ENCODE measurements at places on chromosomes 2 and 18.

- no peak for DNase-seq
These were observed 227.1 kb downstream of the ARHGAP15 start for GRCh38 chr2:143356336-143356735.

- no peak for DNase-seq
These were observed 168.3 kb downstream of the OTX1 start for GRCh38 chr2:63218800-63219526.

DNA sequence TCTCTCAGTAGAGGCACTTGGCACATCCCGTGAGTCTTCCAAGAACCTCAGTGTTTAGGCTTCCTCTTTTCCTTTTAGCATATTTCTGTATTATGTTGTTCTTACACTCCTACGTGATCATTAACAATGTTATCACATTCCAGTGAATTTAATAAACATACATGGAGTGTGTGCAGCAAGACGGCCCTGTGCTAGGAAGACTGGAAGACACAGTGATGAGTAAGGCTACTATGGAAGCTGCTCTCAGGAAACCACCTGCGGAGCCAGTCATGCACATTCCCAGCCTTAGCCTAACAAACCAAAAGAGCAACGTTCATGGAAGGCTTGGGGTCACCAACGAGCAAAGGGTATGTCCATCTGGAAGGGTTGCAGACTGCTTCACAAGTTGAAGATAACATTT lies 103.4 kb downstream of the ETAA1 start:
- DNase-seq: peak; percentile 7

DNA sequence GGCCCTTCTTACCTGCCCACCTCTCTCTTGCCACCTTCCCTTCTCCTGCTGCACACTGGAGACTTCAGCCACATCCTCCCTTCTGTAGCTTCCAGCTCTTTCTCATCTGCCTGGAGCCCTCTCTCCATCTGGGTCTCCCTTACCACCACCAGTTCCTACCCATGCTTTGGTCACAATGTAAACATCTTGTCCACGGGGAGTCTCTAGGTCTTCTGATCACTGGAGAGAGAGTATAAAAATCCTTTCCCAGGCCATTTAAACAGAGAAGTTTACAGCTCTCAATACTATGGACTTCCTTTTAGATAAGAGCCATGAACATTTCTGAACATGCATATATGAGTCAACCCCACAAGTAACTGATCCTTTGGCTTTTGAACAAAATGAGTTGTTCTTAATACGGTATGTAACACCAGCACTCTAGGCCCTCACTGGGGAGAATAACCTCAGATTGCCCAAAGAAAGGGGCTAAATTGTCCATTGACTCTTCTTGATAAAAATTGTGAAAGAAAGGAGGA lies 5.8 kb downstream of the ARHGAP25 start:
- DNase-seq: peak; percentile 16

DNA sequence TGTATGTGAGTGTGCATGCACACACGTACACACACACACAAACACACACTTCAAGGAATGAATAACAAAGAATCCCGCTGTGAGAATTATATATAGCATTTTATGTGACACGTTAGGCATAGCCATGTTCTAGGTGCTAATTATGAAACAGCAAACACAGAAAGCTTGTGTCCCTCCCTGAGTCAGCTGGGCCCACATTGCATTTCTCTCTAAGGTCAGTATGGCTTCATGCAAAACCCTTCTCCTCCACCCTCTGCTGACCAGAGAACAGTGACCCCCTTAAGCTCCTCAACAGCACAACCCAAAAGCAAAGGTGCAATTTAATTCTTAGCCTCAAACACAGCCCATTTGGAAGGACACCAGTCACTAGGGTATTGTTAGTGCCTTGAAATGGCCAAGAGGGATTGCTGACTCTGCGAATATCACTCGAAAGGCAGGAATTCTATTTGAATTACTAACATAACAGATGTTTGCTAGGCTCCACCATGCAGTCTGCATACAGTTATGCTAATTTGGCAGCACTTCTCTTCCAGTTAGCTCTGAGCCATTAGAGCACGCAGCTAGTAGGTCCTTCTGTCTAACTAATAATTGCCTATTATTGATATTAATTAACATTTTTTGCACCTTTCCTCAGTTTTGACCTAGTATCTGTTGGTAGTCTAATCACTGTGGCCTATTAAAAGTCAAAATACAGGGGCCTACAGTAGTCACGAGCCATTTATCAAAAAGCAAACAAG lies 149.0 kb downstream of the LNPK start:
- DNase-seq: no peak

DNA sequence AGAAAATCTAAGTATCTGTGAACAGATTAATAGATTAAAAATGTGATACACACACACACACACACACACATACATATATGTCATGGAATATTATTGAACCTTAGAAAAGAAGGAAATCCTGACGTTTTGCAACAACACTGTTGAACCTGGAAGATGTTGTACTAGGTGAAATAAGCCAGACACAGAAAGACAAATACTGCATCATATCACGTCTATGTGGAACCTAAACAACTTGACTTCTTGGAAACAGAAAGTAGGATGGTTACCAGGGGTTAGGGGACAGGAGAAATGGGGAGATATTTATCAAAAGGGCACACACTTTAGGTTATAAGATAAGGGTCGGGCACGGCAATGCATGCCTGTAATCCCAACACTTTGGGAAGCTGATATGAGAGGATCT lies 698.4 kb upstream of the ID2 start:
- no peak for DNase-seq

DNA sequence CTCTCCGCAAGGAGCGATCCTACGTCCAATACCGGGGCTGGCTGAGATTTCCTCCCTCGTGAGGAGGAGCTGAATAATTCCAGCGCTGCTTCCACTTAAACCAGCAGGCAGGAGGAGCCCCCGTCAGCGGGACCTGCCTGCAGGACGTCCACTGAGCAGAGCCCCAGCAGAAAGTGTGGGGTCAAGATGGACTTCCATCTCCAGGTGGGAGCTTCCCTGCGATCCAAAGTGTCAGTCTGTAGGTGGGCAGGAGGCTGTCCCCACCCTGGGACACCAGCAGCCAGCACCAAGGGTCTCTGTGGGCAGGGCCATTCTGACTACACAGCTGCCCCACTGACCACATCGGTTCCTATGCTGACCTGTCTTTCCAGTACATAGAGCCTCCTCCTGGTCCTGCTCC lies 462 bp upstream of the OTOS start:
- no peak for DNase-seq

- no peak for DNase-seq
These were observed 815.1 kb downstream of the CPS1 start for GRCh38 chr2:211371465-211371864.

GRCh38 chr2:64767670-64768468 lies 114.2 kb upstream of the SERTAD2 start:
- peak; percentile 92 for DNase-seq

- no peak for DNase-seq
These were observed 249.8 kb downstream of the NYAP2 start for GRCh38 chr2:225649274-225649673.

DNA sequence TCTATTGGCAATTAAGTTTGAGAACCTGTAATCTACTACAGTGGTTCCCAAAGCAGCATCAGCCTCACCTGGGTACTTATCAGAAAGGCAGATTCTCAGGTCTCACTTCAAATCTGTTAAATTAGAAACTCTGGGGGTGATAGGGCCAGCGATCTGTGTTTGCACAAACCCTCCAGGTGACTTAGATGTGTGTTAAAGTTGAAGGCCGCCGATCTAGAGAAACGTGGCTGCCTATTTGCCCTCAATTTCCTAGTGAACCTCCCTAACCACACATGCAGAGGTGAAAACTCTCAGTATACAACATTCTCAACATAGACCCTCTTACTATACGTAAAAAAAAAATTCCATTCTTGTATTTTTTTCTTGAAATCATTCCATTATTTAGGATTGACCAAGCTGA lies 14.2 kb downstream of the KLHL41 start:
- DNase-seq: no peak

GRCh38 chr2:174009488-174010223 lies 44.5 kb upstream of the SP3 start:
- DNase-seq: peak; percentile 68

DNA sequence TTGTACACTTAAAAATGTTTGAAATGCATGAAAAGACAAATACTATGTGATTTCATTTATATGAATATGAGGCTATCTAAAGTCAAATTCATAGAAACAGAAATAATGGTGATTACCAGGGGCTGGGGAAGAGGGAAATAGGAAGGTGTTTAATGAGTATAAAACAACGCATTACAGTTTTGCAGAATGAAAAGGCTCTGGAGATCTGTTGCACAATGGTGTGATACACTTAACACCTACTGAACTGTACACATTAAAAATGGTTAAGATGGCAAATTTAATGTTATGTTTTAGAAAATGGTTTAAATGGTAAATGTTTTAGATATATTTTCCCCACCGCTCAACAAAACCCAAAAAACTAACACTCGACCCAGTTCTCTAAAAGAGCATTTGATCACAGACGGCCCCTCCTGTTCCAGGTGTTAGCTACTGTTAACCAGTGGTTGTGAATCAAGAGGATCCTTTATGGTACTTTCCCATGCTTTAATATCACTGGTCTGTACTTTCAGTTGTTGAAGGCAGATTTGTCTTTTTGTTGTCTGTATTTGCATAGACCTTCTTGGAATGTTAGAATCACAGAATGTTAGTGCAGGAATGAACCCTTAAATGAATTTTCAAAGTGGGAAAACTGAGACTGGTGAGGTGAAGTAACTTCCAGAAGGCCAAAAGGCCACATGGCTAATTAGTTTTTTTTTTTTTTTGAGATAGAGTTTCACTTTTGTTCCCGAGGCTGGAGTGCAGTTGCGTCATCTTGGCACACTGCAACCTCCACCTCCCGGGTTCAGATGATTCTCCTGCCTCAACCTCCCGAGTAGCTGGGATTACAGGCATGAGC lies 10.2 kb downstream of the RAB10 start:
- peak; percentile 14 for DNase-seq

DNA sequence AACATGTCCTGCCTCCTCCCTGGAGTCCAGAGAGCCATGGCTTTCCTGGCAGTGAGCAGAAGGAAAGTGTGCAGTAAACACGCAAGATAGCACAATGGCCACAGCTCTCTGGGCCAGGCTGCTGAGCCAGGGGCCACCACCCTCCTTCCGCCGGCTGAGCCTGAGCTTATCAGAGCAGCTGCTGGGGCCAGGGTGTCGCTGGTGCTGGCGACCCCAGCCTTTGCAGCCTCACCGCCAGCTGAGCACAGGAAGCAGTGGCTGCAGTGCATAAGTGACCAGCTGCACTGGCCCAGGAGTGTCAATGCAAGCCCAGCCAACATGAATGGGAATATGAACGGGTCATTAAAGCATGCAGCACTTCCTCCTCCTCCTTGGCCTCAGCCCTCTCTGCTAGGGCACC lies 172.0 kb downstream of the ZFP36L2 start:
- no peak for DNase-seq

- no peak for DNase-seq
These were observed 139.8 kb upstream of the HS6ST1 start for GRCh38 chr2:128458505-128458904.

GRCh38 chr2:51534166-51534565 lies 502.2 kb upstream of the NRXN1 start:
- no peak for DNase-seq

- no peak for DNase-seq
These were observed 1.9 kb downstream of the DOK6 start for GRCh38 chr18:69402533-69402989.

DNA sequence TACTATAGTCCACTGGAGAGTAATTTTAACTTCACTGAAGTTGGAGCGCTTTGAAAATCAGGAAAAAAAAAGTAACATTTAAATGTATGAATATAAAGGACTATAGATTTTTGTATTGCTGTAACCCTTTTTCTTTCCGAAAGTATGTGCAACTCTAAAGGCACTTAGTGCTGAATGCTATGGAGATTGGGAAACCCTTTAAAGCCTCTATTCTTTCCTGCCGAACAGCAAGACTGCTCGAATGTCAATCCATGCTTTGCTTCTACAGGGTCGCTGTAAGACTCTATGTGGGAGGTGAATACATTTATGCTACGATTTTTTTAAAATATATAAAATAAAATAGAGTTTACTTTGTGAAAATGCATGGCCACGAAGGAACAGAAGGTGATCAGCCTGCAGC lies 825 bp downstream of the GRB14 start:
- no peak for DNase-seq

DNA sequence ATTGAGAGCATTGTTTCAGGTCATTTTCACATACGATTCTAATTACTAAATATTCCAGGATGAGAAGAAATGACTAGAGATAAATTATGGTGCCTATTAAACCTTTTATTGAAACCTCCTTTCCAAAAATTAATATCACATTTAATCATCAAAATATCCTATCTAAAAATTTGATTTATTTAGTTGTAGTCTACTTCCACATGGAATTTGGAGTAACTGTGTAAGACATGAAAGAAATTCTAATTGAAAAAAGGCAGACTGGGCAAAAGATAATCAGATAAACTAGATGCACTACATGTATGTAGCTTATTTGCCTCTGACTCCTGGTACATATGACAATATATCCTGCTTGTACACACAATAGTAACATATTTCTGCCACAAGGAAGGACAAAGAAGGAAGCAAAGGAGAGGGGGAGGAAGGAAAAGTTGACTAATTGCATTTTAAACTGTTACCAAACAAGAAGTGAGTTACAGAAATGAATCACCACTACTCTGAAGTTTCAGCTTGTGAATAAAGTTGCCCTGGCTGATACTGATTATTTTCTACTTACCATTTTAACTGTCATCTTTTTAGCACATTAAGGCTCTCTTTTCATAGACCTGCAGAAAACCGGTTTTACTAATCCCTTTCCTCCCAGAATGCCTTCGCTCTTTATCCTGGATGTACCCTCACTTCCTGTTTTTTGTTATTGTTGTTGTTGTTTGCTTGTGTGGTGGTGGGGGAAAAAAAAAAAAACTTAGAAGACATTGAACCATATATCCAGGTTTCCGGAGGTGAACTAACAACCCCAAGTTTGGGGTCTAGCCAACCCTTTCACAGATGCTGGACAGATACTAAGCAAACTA lies 28.4 kb downstream of the NRXN1 start:
- DNase-seq: no peak

GRCh38 chr2:60413069-60413813 lies 140.2 kb downstream of the BCL11A start:
- DNase-seq: no peak

- no peak for DNase-seq
These were observed 86.2 kb upstream of the RAB6C start for GRCh38 chr2:129893244-129893643.

- no peak for DNase-seq
These were observed 991.9 kb upstream of the CHAC2 start for GRCh38 chr2:52775674-52776073.

Measured in astrocyte of the spinal cord (primary cell).